Cerebellum (tissue), 4 donors: ENCODE measurements at places on chromosomes 6 and 20. TPM values are rescaled to one million over a fixed set of nuclear protein-coding genes. Genes with fewer than 3 reads are reported as not detected.

DNA sequence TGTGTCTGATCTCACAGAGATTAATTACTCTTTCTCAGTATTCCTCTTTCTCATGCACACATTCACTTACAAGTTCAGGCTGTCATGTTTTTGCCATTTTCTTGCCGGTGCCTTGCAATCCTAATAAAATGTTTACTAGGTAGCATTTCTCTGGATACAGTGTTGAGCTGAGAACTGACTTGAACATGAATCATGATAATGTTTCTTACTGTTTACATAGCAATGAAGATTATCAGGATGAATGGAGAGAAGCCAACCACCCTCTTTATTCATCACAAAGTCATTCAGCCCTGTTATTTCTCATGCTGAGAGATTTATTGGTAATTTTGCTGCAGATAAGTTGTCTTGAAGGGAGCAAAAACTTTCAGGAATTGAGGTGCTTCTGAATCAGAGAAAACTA, 185.5 kb upstream of the ECI2 start:
- DNase-seq = no peak

Gene NPBWR2
- total RNA-seq = not detected

Gene DNAH8
- 0.09 TPM for total RNA-seq

DNA sequence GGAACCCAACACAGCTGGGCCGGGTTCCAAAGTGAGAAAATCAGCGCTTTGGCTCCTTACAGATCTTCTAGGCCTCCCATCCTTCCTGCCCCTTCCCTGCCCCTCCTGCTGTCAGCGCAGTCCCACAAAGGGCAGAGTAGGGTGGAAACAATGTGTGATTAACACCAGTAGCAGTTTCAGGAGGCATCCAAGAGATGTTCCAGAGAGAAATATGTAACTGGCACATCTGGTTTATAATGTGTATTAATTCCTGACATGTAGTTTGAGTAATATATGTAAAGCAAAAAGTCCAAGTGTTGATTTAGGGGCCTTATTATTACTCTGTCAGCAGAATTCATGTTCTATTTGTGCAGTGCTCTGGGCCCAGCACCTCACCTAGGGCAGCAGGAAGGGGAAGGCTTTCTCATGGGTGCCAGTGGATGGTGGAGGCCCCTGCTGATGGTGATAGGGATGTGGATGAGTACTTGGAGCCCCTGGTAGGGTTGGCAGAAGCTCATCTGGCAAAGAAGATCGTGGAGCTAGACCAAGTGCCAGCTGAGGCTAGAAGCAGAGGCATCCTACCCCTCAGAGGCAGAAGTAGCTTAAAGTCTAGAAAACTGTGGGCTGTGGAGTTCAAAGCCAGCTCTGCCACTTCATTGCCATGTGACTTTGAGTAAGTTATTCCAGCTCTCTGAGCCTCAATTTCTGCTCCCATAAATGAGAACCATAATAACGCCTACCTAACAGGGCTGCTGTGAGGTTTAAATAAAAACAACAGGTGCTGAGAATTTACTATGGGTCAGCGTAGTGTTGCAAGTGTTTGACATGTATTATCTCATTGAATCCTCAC, 22.4 kb upstream of the RALY start:
- DNase-seq = no peak
